ENCODE measurements at places on chromosomes 2 and 18.

DNA sequence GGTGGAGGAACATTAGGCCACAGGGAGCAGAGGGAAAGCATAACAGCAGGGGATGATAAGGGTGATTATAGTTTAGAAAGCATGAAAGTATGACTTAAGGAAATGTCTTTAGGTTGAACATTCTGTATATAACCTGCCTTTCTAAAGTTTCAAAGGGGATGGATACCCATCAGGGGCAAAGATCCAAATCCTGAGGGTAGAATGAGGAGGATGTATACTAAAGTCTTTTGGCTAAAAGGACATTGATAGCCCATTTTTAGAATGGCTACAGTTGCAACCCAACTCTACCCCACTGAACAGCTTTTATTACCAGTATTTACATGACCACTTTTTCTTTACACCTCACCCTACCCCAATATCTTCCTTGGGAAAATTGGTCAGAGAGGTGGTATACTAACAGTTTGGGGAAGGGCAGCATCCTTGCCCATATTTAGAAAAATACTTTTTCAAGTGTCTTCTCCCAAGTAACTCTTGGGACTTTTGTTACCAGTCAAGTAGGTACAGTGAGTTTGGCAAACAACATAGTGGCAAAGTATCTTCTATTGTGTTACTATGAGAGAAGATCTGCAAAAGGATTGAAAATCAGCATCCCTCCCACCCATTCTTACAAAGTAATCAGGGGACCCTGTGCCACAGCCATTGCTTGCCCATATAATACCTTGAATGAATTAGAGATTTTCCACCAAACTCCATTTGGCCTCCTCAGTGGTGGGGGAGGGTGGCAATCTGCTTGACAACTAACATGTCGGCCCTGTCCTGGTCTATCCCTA, 8.3 kb downstream of the MAT2A start:
- no peak for DNase-seq

- peak; percentile 37 for DNase-seq
Observed at GRCh38 chr2:1739961-1740715, 4.2 kb downstream of the PXDN start.

GRCh38 chr2:222430681-222431080, 6.3 kb downstream of the SGPP2 start:
- no peak for DNase-seq

DNA sequence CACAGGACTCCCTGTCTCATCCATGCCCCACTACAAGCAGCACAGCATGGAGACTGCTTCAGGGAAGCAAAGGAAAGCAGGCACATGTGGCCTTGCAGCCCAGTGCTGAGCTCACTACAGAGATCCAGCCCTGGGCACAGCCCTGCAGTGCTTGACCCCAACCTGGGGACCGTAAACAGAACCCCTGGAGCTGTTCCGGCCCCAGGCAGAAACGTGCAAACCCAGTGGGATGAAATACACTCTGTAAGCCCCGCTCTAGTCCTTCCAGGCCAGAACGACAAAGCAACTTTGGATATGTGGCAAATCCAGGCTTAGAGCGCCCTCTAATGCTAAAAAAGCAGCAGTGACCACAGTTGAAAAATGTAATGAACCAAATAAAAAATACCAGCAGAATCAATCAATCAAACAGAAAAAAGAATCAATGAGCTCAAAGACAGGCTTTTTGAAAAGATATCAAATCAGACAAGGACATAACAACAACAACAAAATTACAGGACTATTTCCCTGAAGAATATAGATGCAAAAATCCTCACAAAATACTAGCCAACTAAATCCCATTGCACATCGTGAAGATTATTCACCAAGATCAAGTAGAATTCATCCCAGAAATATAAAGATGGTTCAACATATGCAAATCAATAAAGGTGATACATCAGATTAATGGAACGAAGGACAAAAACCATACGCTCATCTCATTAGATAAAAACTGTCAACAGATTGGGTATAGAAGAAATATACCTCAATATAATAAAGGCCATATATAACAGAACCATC, 45.6 kb downstream of the ZNF519 start:
- no peak for DNase-seq

- DNase-seq, result no peak
Observed at GRCh38 chr2:88283886-88284592, 113.9 kb downstream of the THNSL2 start.

DNA sequence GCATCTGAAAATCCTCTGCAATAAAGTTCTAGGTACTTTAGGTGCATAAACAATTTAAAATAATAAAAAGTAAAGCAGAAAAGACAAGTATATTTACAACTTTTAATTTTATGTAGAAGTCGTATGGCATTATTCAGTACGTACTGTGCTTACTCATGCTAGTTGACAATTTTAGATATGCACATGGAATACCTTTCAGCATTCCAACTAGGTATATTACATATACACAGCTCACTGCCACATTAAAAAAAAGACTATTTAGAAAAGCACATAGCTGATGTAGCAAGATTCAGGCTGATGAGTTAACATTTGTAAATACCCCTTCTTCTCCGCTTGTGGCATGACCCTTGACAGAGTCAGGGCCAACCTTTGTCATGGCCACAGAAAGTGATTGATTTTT, 171.2 kb downstream of the FBXO15 start:
- no peak for DNase-seq

- no peak for DNase-seq
Observed at GRCh38 chr2:116732322-116732721, 1082.2 kb upstream of the DDX18 start.

DNA sequence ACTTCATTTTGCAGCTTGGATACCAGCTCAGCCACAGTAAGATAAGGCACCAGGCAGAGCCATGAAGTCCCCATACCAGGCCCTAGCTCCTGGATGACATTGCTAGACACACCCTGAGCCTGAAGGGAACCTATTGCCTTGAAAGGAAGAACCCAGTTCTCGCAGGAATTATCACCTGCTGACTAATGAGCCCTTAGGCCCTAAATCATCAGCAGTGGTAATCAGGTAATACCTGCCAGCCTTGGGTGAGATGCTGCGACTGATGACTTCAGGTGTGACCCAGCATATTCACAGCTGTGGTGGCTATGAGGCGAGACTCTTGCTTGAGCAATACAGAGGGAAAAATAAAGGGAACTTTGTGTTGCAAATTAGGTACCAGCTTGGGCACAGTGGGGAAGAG, 24.9 kb downstream of the CLK1 start:
- DNase-seq, result no peak

GRCh38 chr2:219459460-219460311, 25.0 kb downstream of the SPEG start:
- no peak for DNase-seq
